Small intestine (tissue), 16 donors: ENCODE measurements at places on chromosomes 11 and 22.
A peak's percentile ranks its signal among the peaks of the same experiment; 100 is the strongest.

- peak; percentile 29 for DNase-seq
Observed at GRCh38 chr11:116702772-116703385, 69.9 kb downstream of the BUD13 start.

DNA sequence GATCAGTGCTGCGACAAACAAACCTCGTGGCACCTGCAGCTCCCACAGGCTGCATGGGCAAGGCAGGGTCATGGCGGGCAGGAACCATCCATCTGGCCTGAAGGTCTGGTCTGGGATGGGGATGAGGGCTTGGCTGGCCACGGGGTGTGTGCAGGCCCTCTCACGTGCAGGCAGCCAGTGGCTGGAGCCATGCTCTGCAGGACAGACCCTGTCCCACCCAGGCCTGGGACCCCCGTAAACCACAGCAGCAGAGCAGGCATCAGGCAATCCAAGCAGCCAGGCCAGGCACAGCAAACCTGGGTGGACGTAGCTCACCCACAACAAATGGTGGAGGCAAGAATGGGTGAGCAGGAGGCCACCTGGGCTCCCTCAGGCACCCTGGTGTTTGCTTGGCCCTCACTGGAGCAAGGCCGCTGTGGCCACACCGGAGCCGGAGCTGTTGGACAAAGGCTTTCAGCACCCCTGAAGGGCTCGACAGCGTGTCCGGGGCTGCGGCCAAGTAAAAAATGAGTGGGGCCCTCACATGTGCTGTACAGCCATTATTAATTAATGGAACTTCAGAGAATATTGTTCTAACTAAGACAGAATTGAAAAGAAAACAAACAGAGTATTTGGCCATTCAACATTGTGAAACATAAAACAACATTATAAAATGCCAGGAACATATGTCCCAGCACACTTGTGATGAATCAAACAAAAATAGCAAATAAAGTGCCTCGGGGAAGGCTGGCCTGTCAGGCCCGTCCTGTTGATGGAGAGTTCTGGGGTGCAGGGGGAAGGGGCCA, 24.0 kb upstream of the GNB1L start:
- DNase-seq = no peak

DNA sequence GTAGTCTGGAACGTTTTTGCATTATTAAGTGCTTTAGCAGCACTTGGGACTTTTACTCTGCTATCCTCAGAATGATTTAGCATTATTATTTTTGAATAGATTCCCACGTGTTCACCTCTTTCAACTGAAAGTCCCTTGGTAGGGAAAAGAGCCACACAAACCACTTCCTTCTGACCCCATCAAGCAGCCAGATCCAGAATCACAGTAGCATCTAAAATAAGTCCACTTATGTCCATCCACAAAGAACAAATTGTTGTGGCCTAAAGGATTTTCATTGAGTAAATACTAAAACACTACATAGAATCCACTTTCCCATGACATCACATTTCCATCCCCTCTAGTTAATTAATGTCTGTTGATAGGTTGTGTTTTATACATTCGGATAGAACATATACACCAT, 381.7 kb downstream of the AASDHPPT start:
- no peak for DNase-seq

GRCh38 chr11:29282088-29282487, 734.7 kb downstream of the KCNA4 start:
- DNase-seq = no peak
